H7 (cell line): ENCODE measurements at places on chromosomes 5 and 9. TPM values are rescaled to one million over a fixed set of nuclear protein-coding genes. Genes with fewer than 3 reads are reported as not detected.

Gene RIOK2
- total RNA-seq = 19.5 and 20.4 TPM in 2 replicates

Gene P4HA2
- total RNA-seq = 5.4 and 8.4 TPM in 2 replicates

Gene IQGAP2
- 36.8 and 80.7 TPM in 2 replicates for total RNA-seq

Gene C5orf52
- total RNA-seq = not detected in 2 replicates

Gene SH3PXD2B
- 36.7 and 47.7 TPM in 2 replicates for total RNA-seq

Gene GPR21
- 0.48 TPM in 1 of 2 replicates, not detected in the other for total RNA-seq

Gene SPOCK1
- 1.4 and 4.6 TPM in 2 replicates for total RNA-seq

Gene DEPDC1B
- total RNA-seq = 38.7 and 43.4 TPM in 2 replicates

Gene BNC2
- 7.9 and 12.0 TPM in 2 replicates for total RNA-seq

Gene MRNIP
- total RNA-seq = 34.7 and 56.2 TPM in 2 replicates

Gene CTNND2
- total RNA-seq = 1.0 and 2.9 TPM in 2 replicates

Gene SLC6A19
- total RNA-seq = 0.04 and 0.07 TPM in 2 replicates

Gene IL13
- not detected in 2 replicates for total RNA-seq

Gene TEX48
- not detected in 2 replicates for total RNA-seq

Gene PRRC1
- 43.9 and 71.4 TPM in 2 replicates for total RNA-seq

Gene PCDHGB2
- 0.03 TPM in 1 of 2 replicates, not detected in the other for total RNA-seq

Gene ANP32B
- total RNA-seq = 6.7 and 10.6 TPM in 2 replicates
